ENCODE measurements at places on chromosomes 6 and 20. TPM values are rescaled to one million over a fixed set of nuclear protein-coding genes. Genes with fewer than 3 reads are reported as not detected.

Gene CPNE5
- polyA plus RNA-seq = 0.03 TPM

Gene BFSP1
- polyA plus RNA-seq = 5.8 TPM

Gene OSTM1
- polyA plus RNA-seq = 18.0 TPM

Gene SH3BGRL2
- 0.48 TPM for polyA plus RNA-seq

DNA sequence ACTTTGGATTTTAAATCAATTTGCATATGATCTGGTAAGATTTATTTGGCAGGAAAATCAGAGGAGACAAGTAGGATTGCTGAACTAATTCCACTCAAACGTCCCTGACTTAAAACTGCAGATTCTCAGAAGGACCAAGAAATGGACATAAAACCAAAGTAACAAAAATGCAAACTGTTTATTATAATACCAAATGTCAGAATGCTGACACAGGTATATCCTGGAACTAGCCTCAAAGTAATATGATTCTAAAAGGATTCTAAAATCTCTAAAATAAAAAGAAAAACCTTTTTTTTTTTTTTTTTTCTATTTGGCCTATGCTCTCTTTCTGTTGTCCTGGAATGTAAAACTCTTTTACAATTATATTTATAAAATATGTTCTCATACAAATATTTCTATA, 74.4 kb upstream of the BTBD3 start:
- DNase-seq = no peak

DNA sequence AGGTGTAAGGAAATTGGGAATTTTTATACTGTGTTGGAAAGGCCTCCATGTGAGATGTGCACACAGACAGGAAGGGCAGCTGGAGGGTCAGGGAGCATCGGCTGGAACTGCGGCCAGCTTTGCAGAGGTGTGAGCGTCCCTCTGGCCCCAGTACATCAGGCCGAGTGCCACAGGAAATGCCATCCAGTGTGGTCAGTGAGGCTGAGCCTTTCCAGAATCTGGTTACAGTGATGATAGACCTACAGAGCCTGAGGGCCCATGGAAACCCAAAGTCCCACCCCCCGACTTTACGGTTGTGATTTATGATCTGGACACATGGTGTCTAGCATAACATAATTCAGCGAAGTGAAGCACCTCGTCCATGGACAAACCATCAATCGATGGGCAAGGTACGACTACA, 137.3 kb upstream of the PDE10A start:
- no peak for DNase-seq

- DNase-seq = no peak
These were observed 973.3 kb downstream of the KIF16B start for GRCh38 chr20:15599961-15600360.

DNA sequence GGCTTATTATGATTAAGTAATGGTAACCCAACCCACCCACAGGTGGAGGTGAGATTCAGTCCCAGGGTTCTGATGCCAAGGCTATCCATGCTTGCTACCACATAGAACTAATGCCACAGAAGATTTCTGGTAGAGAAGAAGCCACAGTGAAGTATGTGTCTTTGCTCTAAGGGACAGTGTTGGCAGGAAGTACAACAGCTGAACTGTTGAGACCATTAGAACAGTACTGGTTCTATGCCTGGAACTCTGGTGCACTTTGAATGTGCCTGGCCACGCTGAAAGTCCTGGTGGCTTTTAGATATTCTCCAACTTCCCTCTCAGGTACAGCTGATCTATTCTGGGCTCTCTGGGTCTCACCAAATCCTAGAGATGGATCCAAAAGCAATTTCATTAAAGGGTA, 7.8 kb downstream of the STX7 start:
- no peak for DNase-seq

GRCh38 chr6:142421285-142422117, 119.7 kb downstream of the ADGRG6 start:
- no peak for DNase-seq

DNA sequence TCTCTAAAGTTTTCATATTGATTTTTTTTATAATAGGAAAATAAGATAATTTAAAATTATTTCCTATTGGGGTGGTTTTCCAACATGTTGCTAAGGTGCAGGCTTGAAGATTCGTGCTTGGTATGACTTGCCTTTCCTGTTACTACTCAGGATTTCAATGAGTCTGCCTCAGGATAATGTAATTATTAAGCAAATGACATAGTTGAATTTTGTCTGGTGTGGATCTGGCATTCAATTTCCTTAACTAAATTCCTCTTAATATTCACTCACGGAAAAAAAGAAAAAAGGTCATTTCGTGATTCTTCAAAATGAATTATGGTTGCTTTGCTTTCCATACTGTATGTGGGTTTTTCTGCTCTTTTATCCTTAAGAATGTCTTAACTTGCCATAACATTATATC, 9.3 kb upstream of the FILIP1 start:
- DNase-seq = no peak

- no peak for DNase-seq
These were observed 140.5 kb downstream of the TFAP2B start for GRCh38 chr6:50959081-50959641.

DNA sequence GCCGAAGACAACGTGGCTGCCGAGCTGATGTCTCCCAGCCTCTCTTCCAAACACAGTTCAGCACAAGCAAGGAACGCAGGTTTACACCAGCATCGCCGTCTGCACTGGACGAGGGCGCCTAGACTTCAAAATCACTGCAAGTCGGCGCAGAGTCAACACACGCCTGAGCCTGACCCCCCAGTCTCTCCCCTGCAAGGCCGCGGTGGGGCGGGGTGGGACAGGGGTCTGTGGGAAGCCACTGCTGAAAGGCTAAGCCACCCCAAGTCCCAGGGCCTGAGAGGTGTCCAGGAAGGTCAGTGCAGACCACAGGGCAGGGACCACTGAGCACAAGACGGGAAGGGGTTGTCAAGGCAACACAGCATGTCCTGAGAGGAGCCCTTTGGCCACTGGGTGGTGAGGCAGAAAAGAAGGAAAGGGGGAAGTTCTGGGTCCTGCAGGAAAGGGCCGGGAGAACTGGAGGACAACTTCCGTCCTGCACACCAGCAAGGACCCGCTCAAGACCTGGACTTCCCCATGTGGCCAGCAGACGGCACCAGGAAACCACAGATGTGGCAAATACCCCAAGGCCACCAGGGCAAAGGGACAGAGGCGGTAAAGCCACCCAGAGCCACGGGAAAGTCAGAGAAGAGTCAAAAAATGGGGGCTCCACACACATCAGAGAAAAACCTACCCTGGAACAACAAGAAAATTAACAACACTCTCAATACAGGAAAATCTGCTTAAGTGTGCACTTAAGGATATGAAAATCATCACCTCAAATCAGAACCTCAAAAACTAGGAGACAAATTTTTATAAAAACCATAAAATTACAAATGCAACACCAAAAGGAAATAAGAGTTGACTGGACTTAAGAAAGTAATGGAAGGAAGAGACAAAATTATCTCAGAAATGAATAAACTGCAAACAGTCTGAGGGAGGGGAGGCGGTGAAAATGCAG, 84.8 kb downstream of the TAF4 start:
- peak; percentile 49 for DNase-seq

DNA sequence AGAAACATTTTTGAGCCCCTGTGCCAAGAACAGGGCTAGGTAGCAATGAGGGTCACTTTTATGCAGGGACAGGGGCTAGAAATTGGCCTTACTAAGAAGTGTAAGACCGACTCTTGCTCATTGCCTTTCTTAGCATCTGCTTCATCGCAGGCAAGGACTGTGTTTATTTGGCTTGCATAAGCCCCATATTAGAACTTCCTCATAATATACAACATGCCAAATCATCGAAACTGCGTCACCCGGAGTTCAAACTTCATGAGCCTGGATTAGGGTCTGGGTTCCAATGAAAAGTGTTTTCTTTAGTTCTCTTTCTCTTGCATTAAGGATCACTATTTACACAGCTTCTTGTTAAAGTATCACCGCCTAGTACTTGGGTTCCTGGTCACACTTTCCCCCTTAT, 977 bp upstream of the SMAP1 start:
- no peak for DNase-seq

- no peak for DNase-seq
These were observed 74.0 kb upstream of the CST7 start for GRCh38 chr20:24875078-24875477.

DNA sequence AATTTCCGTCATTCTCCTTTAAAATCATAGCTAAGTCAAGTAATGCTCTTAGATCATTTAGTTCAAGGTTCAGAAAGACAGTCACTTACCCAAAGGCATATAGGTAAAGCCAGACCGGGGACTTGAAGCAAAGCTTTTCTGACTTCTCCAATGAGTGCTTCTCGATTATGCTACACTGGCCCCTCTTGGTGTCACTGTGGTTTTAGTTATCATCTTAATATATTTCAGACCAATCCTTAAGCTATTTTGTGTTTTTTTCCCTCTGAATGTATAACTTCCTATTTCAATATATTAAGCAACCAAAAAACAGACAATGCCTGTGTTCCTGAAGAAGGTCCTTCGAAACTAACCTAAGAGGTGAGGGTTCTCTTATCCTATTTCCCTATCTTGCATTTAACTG, 3.9 kb downstream of the PRDM1 start:
- DNase-seq = no peak

DNA sequence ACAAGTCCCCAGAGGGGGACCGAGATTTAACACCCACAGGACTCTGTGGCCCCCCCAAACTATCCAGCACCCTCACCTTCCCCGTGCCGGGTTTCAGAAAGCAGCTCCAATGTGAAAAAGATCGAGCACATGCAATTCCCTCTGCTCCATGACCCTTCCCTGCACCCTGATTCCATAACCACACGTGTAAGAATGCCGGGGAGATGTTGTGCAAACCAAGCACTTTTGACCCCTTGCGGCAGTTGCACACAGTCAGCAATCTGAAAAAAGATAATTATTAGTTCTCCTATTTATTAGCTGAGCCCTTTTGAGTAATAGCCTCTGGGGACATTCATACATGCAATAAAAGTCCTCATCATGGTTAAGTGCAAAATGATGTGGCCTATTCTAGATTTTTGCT, 13.0 kb downstream of the FOXQ1 start:
- no peak for DNase-seq

Measured in A549 (cell line).